Sciatic nerve (tissue), 2 donors: ENCODE measurements at places on chromosomes 6 and 20. TPM values are rescaled to one million over a fixed set of nuclear protein-coding genes. Genes with fewer than 3 reads are reported as not detected.

GRCh38 chr20:23005776-23006175, 29.3 kb upstream of the SSTR4 start:
- no peak for DNase-seq

The EDN1 gene
- total RNA-seq, result 35.0 TPM

DNA sequence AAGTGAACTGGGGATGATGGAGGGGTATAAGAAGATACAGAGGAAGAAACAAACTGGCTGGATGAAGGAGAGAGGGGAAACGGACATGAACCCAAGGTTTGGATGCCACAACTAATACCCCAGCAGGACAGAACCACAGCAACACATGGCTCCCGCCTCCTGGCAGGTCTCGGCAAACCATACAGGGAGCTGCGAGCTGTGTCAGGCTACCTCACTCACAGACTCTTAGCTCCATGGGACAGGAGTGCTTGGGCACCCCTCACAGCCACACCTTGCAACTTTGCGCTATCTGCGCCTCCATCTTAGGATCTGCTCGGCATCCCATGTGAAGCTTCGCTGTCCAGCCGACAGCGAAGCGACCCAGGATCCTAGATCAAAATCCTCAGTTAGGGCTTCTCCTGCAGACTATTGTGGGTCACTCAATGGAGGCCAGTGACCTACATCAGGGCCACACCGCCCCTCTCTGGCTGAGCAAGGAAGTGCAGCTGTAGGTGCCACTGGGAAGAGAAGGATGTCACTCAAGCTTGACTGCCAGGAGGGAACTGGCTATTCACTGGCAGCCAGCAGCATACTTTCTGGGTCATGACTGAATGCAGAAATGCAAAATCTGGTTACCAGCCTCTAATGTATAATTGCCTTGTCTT, 174.4 kb upstream of the RIN2 start:
- DNase-seq, result peak; percentile 83

GRCh38 chr6:32665661-32666060, 796 bp downstream of the HLA-DQB1 start:
- DNase-seq, result no peak

DNA sequence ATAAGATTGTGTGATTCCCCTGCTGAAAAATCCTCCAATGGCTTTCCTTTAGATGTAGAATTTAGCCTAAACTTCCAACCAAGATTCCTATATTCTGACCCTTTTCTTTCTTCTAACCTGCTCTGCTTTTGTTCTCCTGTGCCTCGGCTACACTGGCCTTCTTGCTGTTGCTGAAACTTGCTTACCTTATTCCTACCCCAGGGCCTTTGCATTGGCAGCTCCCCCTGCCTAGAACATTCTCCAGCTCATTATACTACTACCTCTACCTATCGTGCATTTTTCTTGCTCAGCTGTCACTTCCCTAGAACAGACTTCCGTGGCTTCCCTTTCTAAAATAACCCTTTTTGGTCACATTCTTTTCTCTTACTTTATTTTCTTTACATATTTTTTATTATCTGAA, 48.7 kb downstream of the PLCB4 start:
- no peak for DNase-seq

- DNase-seq, result no peak
These were observed 29.9 kb downstream of the HIVEP2 start for GRCh38 chr6:142914937-142915697.

The XKR7 gene
- not detected for total RNA-seq

The CYP39A1 gene
- total RNA-seq, result 8.3 TPM

- no peak for DNase-seq
These were observed 394.8 kb upstream of the AGPAT4 start for GRCh38 chr6:161668665-161669064.

The C20orf202 gene
- 0.80 TPM for total RNA-seq

- DNase-seq, result no peak
These were observed 8.2 kb upstream of the PXDC1 start for GRCh38 chr6:3759646-3760232.

DNA sequence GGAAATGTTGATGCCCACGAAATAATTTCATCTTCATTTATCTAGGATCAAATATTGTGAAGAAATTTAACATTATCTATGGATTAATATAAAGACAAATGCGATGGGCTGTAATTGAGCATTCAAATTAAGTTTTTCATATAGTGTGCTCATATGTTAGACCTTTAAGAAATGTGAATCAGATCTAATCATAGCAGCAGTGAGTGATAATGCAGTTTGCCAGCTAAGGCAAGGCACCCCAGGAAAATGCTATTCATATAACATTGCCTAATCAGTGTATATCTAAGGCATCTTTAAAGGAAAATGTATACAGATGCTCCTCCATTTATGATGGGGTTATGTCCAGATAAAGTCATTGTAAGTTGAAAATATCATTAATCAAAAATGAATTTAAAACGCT, 135.2 kb downstream of the KCNQ5 start:
- no peak for DNase-seq

GRCh38 chr6:11171952-11172351, 60.4 kb upstream of the ERVFRD-1 start:
- DNase-seq, result no peak

- no peak for DNase-seq
These were observed 55.0 kb upstream of the PLCB1 start for GRCh38 chr20:8077137-8077466.

DNA sequence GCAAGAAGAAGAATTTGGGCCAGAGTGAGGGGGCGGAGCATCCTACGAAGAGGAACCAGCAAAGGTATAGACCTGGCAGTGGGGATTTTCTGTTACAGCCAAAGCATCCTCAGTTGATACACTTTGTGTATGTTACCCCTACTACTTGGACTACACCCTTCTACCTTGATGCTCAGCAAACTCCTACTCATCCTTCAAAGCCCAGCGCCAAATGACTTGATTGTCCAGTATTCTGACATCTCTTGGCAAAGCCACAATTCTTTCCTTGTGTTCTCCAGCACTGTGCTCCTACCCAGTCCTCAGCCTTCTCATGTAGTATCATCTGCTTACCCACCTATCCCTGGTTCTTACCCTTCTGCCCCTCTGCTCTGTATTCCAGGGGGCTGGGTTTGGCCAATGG, 21.7 kb upstream of the CTNNBL1 start:
- DNase-seq, result no peak

- peak; percentile 70 for DNase-seq
These were observed 22.7 kb upstream of the ZNF184 start for GRCh38 chr6:27495386-27496135.

DNA sequence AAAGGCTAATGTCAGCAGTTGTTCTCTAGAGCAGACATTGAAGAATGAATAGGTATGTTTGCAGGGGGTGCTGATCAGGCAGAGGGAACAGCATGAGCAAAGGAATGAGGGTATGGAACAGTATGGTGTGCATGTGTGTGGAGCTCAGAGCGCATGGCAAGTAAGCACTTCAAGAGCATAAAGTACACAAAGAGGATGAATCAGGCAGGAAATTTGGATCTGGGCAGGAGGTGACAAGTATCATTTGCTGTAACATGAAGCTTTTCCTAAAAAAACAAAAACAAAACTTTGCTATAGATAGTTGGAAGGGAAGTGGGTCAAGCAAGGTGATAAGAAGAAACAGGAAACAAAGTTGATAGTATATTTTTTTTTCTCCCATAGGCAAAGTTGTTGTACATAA, 746.8 kb downstream of the HDGFL1 start:
- DNase-seq, result no peak

The HLA-DMB gene
- total RNA-seq, result 46.9 TPM

DNA sequence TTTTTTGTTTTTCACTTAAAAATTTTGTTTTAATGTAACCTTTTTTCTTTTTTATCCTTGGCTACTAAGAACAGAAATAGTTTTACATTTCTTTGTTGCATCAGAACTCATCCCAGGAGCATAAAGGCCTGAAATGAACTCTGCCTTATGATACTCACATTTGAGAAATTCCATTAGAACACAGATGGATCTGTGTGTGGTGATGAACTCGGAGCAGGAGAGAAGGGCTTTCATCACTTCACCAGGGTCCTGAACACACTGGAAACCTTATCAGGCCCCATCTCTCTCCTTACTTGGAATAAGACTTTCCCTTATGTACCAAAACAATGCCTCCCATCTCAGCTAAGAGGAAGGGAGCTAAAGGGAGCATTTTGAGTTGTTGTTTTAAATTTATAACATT, 139.4 kb downstream of the PHF3 start:
- DNase-seq, result no peak

DNA sequence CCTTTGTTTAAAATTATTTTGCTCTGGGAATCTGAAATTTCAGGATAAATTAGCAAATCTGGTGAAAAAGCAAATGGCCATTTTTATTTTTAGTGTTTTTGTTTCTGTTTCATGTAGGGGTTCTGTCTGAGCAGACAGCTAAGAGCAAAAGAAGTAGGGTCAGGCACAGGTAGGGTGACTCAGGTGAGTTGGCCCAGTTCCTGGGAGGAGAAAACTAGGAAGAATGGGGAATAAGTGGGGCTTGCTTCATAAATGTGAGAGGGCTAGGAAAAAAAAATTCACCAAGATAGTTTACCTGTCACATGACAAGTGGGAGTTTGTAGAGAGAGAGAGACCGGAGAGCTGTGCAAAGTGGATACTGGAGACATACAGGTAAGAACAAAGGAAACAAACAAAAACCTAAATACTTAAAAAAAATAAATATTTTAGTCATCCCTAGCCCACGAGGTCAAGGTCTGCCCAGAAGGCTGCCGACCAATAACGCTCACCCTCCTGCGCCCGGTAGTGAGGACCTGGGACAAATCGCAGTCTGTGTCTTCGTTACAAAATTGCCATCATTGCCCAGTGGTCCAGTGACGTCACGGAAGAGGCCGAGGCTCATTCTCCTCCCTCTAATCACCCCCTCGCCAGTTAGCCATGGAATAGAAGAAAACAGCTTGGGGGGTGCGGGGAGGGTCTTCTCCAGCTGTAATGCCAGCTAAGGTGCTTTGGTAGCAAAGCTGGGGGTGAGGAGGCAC, 2.3 kb downstream of the THBD start:
- DNase-seq, result no peak

DNA sequence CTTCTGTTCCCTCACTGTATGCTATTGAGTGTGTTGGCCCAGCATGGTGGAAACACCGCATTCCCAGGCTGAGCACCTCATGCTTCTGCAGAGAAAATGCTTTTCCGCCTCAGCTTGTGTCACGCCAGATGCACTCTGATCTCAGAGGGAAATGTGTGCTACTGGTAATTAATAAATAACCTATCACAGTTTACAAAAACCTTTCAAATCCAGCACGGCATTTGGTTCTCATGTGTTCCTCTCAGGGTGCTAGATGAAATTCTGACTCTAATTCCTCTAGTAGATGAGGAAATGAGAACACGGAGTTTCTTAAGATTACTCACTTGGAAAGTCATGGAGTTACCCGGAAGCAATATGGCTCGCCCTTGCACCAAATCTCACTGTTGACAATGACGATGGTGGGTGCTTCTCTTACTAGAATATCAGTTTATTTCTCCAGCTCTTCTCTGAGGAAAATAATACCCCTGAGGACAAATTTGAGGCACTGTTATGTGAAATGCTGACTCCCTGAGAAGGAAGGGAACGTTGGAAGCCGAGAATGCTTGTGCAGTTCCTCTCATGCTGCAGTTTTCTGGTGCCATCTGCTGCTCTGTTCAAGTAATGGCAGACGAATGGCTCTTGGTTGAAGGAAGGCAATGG, 116.6 kb downstream of the RNF144B start:
- peak; percentile 69 for DNase-seq

The KCNQ2 gene
- total RNA-seq, result not detected

The AGER gene
- total RNA-seq, result 13.6 TPM

The SCRT2 gene
- not detected for total RNA-seq

The PLN gene
- 10.6 TPM for total RNA-seq

GRCh38 chr20:1302685-1303541, 26.0 kb downstream of the SDCBP2 start:
- no peak for DNase-seq

GRCh38 chr20:19893356-19893755, 123.8 kb upstream of the NAA20 start:
- DNase-seq, result no peak

- DNase-seq, result no peak
These were observed 59.8 kb downstream of the SNAP25 start for GRCh38 chr20:10278412-10278811.

DNA sequence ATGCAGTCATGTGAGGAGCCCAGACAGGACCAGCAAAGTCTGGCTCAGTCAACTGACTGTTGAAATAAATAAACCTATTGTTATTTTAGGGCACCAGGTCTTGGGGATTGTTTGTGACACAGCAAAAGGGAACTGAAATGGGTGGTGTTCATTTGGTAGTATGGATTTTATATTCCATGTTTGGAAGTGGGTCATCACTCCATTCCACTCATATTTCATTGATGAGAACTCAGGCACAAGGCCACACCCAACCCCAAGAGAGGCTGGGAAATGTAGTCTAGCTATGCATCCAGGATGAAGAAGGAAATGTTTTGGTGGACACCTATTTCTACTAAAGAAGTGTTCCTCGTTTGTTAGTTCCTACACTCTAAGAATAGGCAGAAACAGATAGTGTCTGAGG, 64.9 kb upstream of the BTBD3 start:
- no peak for DNase-seq
